ENCODE measurements at places on chromosomes 12 and 14.
A peak's percentile ranks its signal among the peaks of the same experiment; 100 is the strongest.

- DNase-seq = no peak
These were observed 93.5 kb downstream of the ATXN2 start for GRCh38 chr12:111505601-111506036.

- DNase-seq = no peak
These were observed 1.3 kb downstream of the PPFIA2 start for GRCh38 chr12:81757731-81758365.

- no peak for DNase-seq
These were observed 10.9 kb downstream of the AACS start for GRCh38 chr12:125076103-125076502.

- DNase-seq = no peak
These were observed 436 bp downstream of the VPS33A start for GRCh38 chr12:122265886-122266229.

DNA sequence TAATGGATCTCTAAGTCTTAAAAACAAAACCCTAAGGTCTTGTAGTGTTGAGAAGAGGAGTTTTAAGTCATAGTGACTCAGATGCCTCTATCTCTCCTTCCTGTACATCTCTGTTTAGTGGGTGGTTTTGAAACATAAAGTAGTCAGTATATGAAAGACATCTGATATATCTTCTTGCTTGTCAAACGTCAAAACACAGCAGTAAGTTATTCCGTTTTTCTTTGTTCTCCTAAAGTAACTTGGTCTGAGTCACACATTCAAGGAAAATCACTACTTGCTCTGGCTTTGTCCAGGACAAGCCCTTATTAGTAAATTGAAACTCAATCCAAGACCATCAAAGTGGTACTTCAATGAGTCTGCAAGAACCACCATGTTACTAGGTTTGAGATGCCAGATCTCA, 1172.5 kb downstream of the BCL11B start:
- DNase-seq = no peak

- DNase-seq = no peak
These were observed 379.4 kb downstream of the ALG10 start for GRCh38 chr12:34401659-34402227.

DNA sequence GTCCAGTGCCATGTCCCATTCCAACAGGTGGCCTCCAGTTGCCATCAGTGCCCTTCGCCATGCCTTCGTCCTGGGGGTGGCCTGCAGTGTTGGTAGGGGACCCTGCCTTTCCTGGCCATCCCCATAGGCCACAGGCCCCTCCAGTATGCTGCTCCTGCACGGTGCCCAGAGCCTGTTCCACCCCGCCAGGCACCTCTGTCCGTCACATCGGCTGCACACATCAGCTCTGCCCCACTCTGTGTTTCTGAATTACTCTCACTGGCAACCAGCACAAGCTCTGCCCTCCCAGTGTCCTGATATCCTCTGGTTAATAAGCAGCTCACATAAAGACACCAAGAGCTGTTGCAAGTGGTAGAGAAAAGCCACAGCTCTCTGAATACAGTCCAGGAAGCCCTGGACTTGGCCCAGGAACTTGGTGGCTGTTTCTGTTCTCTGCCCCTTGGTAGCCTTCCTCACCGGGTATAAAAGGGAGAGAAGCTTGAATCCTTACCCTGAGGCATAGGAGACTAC, 31.3 kb upstream of the ATP2A2 start:
- no peak for DNase-seq

GRCh38 chr14:94486883-94487282, 10.9 kb upstream of the SERPINA9 start:
- no peak for DNase-seq

GRCh38 chr14:83777516-83777915, 1752.4 kb upstream of the FLRT2 start:
- DNase-seq = no peak

DNA sequence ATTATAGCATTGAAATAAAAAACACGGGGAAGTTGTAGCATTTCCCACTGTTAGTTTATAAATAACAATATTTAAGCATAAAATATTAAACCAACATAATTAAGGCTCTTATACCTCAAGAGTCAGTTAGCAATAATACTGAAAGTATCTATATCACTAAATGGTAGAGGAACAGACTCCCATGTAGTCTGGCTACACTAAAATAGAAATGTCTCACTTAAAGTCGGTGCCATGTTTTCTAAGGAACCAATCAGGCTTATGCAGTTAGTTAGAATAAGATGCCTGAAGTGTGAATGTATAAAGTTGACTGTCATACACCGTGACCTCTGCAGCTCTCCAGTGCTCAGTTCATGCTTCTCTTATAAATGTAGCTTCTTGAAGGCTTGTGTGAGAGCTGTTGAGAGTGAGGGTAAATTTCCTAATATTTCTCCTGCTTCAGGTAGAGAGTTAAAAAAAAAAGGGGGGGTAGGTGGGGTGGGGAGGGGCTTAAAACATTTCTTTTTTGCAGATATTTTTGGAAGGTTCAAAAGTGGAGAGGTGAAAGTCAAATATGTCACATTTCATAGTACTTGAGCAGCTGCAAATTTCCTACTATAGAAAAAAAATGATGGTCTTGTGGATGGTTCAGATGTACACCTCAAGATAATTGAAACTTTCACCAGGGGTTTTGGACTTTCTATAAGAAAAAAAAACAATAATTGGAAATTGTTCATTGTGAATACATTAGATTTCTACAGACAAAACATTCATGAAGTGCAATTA, 64.5 kb downstream of the PTCSC3 start:
- DNase-seq = no peak

- DNase-seq = peak; percentile 63
These were observed 50.6 kb downstream of the LRCOL1 start for GRCh38 chr12:132559652-132560363.

DNA sequence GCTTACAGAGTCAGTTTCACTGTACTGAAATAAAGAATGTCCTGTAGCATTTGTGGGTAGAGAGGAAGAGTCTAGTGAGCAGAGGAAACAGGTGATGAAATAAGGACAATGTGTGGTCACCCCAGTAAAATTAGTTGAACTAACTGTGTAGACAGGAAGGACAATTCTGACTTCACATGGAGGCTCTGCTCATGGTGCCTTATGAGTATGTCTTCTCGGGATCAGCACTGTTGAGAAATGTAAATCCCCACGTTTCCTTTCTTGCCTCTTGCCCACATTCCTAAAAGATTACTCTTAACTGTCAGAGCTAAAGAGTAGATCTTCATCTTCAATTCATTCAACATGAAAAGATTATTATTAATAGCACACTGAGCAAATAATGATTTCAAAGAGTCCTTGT, 113.2 kb upstream of the FLRT2 start:
- DNase-seq = no peak

DNA sequence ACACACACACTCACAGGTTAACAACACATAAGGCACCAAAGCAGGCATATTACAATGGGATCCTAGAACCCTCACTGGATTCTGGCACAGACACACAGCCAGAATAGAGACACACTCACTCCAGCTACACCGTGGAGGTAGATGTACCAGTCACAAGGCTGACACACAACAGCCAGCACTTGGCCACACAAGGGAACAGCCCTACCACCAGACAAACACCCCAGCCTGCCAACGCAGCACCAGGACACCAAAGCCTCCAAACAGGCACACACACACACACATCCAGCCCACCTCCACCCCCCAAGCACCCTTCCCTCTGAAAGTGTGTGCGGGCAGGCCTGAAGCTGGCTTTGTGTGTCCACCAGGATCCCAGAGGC, 10.9 kb upstream of the ITGB7 start:
- DNase-seq = no peak

GRCh38 chr12:1883513-1883912, 34.9 kb downstream of the CACNA2D4 start:
- DNase-seq = no peak
